ENCODE measurements at places on chromosomes 3 and 15.

DNA sequence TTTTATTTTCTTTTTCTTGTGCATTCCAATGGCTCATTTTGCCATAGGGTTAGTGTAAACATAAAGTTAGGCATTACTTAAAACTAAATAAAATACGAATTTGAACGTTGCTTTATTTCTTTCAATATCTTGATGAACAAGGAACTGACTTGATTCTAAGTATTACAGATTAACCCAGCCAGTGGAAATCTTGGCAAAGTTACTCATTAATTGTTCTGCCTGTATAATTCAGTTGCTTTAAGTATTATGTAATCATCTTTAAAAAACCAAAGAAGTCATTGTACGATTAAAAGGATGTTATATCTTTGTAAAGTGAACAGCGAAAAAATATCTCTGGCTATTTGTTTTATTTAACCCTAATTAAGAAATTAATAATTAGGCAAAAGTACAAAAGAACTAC lies 737.9 kb upstream of the BCHE start:
- no peak for DNase-seq

DNA sequence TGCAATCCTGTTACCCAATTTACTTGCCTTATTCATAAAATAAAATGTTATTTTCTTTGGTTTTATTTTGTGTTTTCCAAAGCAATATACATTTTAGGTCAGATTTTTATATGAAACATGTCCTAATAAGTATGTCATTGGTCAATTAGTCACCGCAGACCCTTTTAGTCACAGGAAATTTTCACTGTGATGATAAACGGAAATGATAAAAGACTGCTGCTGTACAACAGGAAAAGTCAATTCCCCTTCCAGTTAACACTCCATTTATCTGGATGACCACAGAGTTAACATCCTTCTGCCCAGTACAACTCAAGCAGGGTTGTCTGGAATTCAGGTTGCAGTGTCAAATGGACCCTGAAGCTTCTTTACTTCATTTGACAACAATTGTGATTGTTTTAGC lies 175.2 kb downstream of the LSAMP start:
- DNase-seq, result peak; percentile 33

DNA sequence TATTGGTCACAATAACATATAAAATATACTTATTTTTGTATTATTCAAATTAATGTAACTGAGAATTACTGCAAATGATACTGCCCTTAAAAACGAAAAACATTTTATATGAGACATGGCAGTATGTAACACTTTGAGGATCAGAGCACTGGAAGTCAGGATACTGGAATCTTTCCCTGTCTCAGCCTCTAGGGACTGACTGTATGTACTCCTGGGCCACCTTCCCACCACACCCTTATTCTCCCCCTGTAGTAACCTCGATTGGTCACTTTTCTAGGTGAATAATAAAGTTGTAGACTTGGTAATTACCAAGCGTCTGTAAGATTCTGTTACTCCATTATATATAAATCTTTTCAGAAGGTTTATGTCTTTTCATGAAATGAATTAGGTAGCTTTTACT lies 43.0 kb downstream of the LRRC49 start:
- DNase-seq, result no peak

- DNase-seq, result no peak
Observed at GRCh38 chr3:32106929-32107362, 526 bp downstream of the GPD1L start.

GRCh38 chr3:52444860-52445793 lies at the start of gene SEMA3G:
Gene SEMA3G (minus strand): TSS chr3:52445103. CDS start chr3:52445027, 76 bp downstream.
- peak; percentile 67 for DNase-seq

DNA sequence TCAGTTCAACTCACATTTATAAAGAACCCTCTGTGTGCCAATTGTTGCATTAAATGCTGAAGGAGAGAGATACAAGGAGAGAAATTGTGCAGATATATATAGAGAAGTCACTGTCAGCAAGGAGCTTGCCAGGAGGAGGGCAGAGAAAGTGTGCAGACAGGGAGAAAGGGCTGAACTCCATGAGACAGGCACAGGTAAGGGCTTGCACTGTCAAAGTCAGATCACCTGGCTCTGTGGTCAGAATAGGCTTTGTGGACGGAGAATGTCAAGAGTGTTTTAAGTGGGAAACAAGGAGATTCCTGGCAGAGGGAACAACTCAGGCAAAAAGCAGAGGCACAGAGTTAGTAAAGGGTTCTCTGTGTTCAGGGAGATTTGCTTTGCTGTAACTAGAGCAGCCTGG lies 303.0 kb upstream of the TPRG1 start:
- DNase-seq, result no peak

DNA sequence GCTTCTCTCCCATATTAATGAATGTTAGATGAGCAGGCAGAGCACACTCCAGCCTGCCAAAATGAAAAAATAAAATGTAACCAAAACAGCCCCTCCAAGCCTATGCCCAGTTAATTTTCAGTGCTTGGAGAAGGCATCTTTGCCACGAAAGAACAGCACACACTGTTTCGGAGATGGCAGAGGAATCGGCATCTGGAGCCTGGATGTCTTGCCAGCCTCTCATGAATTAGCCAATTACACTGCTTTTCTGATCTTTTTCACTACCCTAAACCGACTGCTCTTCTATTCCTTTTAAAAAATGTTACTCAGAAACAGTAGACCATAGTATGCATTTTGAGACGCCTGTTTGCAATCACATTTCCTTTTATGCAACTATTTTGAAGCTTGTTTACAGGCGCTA lies 249.6 kb downstream of the TLE3 start:
- DNase-seq, result no peak

DNA sequence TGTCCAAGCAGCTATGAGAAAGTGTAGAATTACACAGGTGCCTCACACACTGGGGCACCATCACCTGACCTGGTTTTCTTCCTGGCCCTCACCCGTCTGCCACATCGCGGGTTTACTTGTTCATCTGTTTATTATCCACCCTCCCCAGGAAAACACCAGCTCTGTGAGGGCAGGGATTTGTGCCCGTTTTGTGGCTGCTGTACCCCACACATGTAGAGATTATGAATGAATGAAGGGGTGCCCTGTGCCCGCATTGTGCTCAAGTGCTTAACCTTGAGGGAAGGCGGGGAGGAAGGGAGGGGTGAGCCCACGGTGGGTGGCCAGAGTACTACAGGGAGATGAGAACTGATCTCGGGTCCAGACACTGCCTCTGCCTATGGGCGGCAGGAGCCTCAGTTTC lies 108.4 kb downstream of the WNT7A start:
- DNase-seq, result no peak

GRCh38 chr3:192608726-192609600 lies 118.4 kb downstream of the FGF12 start:
- DNase-seq, result no peak

GRCh38 chr3:167397826-167398225 lies 17.7 kb upstream of the ZBBX start:
- no peak for DNase-seq

GRCh38 chr15:50134524-50135024 lies 15.5 kb upstream of the ATP8B4 start:
- DNase-seq, result peak; percentile 71
